Stimulated activated naive CD4-positive, alpha-beta T cell treated with Interleukin-2 at 50 U/mL for 16 hours (primary cell): ENCODE measurements at places on chromosomes 4 and X.

GRCh38 chr4:101258883-101259282 lies 88.4 kb downstream of the PPP3CA start:
- no peak for DNase-seq

DNA sequence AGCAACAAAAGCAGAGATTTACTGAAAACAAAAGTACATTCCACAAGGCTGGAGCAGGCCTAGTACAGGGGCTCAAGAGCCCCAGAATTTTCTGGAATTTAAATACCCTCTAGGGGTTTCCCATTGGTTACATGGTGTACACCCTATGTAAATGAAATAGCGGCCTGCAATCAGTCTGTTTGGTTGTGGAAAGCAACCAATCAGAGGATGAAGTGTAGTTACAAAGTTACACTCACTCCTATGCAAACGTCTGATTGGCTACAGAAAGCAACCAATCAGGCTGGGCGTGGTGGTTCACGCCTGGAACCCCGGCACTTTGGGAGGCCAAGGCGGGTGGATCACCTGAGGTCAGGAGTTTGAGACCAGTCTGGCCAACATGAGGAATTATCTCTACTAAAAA lies 13.8 kb upstream of the TXLNG start:
- DNase-seq: no peak

- DNase-seq: no peak
Observed at GRCh38 chr4:14867847-14868246, 134.4 kb upstream of the CPEB2 start.

GRCh38 chrX:46298821-46299220 lies 246.4 kb downstream of the ZNF674 start:
- no peak for DNase-seq
